ENCODE measurements at places on chromosomes 12 and 14.

DNA sequence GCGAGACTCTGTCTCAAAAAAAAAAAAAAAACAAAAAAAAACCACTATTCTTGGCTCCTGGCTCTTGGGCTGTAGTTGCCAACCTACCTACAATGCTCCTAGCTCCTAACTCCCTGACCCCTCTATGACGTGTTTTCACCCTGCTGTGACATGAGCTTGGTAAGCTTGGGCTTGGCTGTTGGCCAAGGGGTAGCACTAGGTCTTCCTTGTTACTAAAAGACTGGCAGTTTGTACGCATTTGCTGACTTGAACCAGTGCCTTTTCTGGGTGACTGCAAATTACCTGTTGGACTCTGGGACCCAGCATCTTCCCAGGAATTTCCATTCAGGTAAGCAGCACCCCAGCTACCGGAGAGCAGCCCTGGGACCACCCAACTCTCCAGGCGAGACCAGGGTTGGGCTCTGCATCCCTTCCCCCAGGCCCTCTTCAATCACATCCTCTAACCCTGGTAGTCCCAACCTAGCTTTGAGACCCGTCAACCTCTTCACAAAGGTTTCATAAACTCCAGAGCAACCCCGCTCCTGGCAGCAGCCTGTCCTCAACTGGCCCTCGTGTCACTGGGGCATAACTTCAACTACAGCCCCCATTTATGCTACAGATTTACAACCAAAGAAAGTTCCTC, 8.3 kb downstream of the CDK2AP1 start:
- DNase-seq = no peak

- DNase-seq = no peak
Observed at GRCh38 chr12:121957861-121958515, 39.6 kb downstream of the CFAP251 start.

DNA sequence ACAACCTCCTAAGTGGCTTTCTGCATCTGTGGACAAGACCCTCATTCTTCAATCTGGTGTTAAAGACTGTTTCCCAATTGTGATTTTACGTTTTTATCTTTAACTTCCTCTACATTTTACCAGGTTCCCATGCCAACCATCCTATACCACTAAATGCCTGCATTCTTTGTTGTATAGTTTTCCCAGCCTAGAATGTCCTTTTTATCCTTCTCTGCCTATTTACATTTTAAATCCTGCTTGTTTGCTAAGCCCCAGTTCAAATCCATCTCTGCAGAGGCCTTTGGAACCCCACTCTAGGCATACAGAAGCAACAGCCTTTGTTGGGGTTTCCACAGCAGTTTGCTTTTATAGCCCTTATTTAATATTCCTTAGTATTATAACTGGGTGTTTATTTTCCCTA, 325.1 kb upstream of the DDHD1 start:
- no peak for DNase-seq

DNA sequence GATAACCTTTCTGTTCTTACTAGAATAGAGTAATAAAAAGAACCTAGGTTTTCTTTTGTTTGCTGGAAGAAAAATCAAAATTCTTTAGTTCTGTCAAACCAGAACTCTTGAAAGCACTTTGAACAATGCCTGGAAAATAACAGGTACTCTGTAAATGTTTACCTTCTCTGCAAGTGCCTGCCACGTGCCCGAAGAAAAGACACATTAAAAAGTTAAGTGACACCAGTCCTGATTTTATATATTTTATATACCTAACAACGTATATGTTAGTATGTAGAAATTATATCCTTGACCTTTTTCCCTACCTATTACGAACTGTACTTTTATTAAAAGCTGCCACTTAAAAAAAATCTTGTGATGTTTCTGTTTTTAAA, 976 bp downstream of the THAP2 start:
- DNase-seq = no peak

DNA sequence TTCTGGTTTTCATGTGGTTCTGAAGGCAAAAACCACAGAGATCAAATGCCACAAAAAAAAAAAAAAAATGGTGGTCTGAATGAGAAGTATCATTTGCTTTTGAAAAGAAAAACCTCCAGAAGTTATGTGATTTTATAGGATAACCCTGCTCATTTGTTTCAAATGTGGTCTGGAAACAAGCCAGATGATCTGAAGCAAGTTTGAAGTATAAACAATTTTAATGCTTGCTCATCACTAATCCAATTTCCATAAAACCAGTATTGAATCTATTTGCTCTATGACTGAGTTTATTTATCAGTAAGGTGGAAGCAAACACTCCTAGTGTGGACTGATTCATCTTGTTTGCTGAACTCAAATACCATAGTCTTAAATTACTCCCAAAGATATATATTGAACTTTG, 407.3 kb upstream of the FLRT2 start:
- DNase-seq = no peak

Measured in stimulated activated CD4-positive, alpha-beta T cell treated with anti-CD3 and anti-CD28 coated beads, Interleukin-15, amount 100 ng/mL, for 1 hour (primary cell).